ENCODE measurements at places on chromosomes 2 and 18.

- DNase-seq = no peak
Measured at GRCh38 chr2:98505311-98505808, 60.7 kb downstream of the INPP4A start.

DNA sequence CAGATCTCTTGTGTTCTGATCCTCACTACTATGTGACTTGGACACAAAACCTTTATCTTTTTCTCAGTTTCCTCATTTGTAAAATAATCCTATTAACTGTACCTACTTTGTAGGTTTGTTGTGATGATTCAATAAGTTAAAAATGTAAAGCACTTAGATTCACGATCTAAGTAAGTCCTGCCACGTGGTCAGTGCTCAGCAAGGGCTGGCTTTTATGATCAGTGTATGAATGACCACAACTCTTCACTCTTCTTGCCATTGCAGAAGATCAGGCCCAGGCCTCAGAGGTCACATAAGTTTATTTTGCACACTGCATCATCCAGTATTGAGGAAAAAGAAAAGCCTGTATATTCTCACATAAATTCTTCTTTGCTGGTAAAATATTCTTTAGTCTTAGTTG lies 1192.5 kb upstream of the ACVR2A start:
- peak; percentile 13 for DNase-seq

GRCh38 chr2:204899983-204900382 lies 354.7 kb downstream of the PARD3B start:
- DNase-seq = no peak

DNA sequence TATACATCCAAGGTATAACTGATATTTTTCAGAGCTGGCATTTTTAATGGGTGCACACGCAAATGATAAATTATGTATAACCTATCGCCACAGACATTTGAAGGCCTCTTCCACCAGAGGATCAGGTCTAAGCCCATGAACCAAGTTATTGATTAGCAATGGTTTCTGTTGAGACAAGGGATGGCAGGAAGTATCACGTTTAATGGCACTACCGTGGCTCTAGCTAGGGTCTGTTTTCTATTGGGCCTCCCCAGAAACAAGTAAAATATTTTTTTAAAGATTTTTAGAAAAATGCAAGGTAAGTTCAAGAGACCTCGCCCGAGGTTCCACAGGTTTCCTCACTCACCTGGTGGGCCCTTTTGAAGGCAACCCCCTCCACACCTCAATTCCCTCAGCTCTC lies 667 bp downstream of the GFPT1 start:
- DNase-seq = no peak

DNA sequence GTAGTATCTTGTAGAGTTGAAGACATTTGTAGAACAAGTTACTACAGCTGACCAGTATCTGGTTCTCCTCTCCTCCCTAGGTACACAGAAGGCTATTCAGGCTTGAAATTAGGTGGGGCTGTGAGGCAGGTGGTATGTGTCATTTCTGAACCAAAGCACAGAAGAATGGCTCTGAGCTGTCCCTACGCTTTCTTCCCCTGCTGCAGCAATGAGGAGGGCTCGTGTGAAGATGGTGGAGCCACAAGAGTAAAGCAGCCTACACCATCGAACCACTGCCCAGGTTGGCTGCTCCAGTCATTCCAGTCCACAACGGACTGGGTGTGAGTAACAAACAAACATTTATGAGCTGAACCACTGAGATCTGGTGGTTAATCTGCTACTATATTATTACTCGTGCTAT lies 148.9 kb downstream of the DTNB start:
- DNase-seq = no peak

- DNase-seq = peak; percentile 85
Measured at GRCh38 chr18:58552057-58552461, 76.8 kb downstream of the ALPK2 start.

GRCh38 chr2:153311432-153311831 lies 167.1 kb downstream of the RPRM start:
- no peak for DNase-seq

DNA sequence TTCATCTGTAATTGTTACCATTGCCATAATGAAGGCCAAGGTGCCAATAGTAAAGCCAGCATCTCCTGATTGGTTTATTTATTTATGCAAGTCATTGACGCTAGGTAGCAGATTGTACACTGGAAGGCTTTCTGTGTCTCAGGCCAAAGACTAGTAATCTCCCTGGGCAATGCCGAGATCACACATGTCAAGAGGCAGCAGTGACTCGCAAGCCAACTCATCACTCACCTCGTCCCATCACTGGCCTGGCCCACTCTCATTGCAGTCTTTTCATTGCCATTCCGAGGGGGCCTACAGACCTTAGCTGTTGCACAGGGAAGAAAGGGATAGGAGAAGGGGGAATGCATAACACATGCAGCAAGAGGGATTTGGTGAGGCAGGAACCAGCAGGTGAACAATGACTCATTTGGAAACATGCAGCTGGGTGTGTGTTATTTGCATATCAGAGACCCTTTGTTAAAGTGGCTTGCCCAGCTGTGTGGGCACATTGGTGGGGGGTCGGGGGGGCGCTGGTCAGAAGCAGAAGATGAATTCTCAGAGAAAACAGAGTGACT lies 448.7 kb upstream of the HNRNPA3 start:
- DNase-seq = peak; percentile 4

DNA sequence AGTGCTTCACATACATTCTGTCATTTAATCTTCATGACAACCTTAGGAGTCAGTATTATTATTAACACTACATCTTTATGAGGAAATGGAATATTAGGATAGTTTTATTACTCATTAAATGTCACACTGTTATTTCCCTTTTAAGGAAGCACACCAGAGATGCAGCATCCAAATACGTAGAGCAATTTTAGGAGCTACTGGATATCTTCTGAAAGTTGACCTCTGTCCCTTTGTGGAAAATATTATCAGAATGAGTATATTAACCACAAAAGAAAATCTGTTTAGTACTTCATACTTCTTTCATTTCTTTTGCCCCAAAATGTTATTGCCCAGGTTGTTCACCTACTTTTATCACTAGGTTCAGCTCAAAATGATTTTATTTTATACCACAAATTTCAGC lies 72.9 kb upstream of the APCDD1 start:
- no peak for DNase-seq

DNA sequence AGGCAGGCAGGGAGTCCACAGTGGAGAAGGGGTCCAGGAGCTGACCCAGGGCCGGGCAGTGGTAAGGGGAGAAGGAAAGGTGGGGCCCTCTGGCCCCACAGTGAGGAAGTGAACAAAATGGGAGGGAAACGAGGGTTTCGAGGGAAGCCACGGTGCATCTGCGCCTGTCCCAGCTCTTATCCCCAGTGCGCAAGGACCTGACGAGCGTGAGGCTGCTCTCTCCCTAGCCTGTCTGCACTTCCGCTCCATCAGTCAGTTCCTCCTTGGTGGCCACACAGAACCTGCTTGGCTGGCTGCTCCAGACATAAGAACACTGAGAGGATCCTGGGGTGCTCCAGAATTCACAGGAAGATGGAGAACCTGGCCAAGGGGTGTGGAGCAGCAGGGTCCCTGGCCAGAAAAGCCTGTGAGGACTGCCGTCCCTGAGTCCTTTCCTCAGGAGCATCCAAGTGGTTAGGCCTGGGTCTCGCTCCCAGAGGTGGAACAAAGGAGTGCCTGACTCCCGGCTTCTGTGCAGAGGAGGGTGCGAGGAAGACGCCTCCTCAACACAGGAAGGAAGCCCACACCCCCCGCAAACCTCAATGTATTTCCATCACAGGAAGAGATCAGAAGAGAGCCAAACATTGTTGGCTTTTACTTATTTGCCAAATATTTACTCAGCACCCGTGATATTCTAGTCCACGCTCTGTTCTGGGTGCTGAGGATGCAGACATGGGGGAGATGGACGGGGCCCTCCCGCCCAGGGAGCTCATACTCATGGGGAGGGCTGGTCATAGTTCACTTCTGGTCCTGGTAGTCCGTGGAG lies 43.7 kb upstream of the SEMA4C start:
- no peak for DNase-seq

DNA sequence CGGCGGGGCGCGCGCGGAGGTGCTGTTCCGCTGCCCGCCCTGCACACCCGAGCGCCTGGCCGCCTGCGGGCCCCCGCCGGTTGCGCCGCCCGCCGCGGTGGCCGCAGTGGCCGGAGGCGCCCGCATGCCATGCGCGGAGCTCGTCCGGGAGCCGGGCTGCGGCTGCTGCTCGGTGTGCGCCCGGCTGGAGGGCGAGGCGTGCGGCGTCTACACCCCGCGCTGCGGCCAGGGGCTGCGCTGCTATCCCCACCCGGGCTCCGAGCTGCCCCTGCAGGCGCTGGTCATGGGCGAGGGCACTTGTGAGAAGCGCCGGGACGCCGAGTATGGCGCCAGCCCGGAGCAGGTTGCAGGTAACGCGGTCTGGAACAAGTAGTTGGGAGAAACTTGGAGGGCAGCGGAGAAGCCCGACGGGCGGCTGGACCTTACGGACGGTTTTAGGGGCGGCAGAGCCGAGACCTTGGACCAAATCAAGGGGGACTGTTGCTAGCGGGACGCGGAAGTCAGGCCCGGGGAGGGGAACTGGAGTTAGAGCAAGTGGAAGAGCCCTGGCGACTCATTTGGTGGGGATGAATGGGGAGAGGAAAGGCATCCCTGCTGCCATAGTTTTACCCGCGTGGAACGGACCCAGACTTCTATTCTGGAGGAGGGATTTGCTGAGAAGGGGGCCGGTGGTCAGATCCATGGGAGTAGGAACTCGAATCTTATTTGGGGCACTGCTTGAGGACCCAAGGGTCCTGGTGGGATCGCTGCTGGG lies 573 bp downstream of the IGFBP2 start:
- DNase-seq = no peak

GRCh38 chr18:38243291-38243690 lies 677.7 kb upstream of the CELF4 start:
- peak; percentile 84 for DNase-seq

DNA sequence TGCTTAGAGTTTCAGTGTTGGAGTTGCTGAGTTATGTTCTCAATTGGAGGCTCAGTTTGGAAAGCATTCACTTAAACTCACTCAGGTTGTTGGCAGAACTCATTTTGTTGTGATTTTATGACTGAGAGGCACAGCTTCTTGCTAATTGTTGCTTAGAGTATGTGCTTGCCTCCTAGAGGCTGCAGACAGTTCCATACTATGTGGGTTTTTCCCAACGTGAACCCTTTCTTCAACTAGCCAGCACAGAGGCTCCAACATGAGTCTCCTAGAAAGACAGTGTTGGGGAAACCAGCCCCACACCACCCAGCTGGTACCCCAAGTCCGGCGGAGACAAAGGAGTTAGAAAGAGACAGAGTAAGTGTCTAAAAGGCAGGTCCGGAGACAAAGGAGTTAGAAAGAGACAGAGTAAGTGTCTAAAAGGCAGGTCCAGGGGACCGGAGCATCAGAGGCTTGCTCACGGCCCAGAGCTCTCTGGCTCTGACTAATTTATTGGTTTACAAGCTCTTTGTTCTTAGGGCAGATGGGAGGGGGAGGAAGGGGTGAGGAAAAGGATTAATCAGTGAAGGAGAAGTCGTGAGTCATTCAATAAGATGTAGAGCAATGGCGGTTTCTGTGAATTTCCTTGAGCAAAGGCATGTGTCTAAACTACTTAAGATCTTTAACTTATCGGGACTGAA lies 999.7 kb upstream of the LRRTM1 start:
- peak; percentile 35 for DNase-seq

DNA sequence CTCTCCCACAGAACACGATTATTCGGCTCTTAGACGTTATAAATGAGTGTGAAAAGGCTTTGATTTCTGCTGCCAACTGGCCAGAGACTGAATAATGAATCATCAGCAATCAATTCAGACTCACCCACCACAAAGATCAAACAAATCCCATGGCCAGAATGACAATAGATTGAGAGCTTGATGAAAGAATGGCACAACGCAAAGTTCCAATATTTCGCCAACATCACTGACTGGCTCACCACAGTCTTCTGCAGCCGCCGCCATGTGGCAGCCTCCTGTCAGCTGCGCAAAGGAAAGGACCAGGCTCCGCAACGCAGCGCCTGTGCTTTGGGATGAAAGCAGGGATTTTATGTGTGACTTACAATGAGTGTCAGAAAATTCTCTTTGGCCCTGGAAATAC lies 104.4 kb upstream of the SOX11 start:
- DNase-seq = no peak

- DNase-seq = no peak
Measured at GRCh38 chr2:226554701-226555100, 244.9 kb downstream of the IRS1 start.

GRCh38 chr2:25905126-25905525 lies 26.8 kb upstream of the ASXL2 start:
- DNase-seq = no peak

- DNase-seq = no peak
Measured at GRCh38 chr2:130759906-130760753, 4.8 kb downstream of the AMER3 start.

DNA sequence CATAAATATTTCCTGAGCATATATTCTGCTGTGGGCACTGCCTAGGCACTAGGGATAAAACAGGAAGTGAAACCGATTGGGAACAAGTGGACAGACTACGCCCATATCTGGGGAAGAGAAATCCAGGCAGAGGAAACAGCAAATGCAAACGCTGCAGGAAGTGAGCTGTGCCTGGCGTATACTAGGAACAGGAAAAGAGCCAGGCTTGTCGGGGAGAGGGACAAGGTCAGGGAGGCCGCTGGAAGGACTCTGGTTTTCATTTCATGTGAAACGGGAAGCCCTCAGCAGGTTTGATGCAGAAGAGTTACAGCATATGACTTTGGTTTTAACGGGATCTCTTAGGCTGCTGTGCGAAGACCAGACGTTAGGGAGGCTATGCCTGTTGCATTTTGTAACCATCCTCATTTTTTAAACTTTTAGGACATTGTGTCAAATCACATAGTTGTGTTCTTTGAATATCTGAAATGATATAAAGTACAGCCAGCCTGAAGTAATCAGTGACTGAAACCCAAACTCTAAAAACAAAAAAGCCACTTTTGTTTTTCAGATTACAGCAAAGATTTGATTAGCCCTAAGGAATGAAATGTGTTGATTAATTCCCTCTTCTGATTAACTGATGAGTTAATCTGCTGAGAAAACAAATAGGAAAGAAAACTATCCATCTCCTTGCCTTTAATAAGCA lies 110.2 kb upstream of the PIEZO2 start:
- DNase-seq = no peak

- DNase-seq = no peak
Measured at GRCh38 chr18:54284535-54284934, 15.2 kb downstream of the POLI start.

- DNase-seq = peak; percentile 50
Measured at GRCh38 chr2:10048501-10049171, 5.3 kb downstream of the KLF11 start.

DNA sequence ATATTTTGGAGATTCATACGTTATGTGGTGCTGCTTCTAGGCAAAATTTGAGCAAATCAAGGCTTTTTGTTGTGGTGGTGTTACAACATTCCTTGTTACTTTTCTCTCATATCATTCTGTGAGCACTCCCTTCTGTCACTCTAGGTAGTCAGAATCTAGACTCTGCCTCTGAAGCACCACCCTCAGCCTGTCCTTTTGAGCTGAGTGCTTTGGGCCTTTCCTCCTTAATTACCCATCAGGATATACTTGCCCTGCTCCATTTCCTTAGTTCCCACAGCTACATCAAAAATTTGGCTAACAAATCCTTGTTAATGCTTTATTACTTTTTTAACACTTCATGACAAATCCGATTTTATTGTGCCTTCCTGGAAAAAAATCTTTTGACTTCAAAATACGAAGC lies 289.6 kb downstream of the CALCRL start:
- DNase-seq = no peak

GRCh38 chr2:164335947-164336346 lies 285.3 kb downstream of the GRB14 start:
- DNase-seq = no peak
